ENCODE measurements at places on chromosomes 3 and 15.

DNA sequence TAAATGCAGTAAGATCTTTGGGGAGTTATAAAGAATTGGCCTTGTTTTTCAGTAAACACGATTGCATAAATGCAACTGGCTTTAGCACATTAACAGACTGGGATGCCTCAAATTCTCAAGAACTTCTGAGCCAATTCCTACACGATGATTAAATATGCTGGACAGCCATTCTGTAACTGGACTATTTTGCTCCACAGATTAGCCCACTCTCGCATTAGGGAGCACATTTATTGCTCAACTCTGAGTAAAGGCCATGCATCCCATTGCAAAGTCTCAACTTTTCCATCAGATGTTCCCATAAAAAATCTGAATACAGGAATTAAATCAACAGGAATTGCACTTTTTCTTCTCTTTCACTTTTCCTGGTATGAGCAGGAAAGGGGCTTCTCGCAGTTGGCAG lies 66.7 kb upstream of the PRICKLE2 start:
- DNase-seq = no peak

DNA sequence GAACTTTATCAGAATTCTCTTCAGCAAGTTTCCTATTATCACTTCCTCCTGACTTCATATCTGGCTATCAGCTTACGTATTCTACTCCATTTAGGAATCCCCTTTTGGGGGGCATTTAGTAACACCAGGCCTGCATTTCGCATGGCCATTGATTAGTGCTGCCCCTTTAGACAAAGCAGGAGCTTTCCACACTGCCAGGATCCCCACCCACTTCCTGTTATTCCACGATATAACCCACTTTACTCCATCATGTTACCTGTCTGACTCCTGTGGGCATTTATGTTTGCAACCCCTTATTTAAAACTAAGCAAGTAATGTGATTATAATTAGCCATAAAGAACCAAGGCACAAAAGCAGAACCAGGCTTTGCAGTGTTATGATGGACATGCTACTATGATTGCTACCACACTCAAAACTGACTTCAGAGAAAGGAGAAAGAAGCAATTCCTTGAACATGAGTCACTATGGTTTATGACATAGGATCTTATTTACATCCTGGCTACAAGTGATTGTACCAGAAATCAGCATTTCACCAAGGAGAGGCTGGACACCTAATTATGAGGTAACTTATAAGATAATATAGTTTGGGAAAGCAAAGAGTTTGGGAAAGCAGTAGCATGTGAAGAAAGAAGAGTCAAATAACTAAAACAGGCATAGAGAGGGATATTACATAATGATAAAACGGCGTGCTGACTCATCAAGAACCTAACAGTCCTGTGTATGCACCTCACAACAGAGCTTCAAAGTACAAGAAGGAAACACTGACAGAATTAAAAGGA lies 96.3 kb downstream of the IGSF11 start:
- DNase-seq = no peak

GRCh38 chr3:67580430-67581000 lies 73.9 kb downstream of the SUCLG2 start:
- DNase-seq = no peak

DNA sequence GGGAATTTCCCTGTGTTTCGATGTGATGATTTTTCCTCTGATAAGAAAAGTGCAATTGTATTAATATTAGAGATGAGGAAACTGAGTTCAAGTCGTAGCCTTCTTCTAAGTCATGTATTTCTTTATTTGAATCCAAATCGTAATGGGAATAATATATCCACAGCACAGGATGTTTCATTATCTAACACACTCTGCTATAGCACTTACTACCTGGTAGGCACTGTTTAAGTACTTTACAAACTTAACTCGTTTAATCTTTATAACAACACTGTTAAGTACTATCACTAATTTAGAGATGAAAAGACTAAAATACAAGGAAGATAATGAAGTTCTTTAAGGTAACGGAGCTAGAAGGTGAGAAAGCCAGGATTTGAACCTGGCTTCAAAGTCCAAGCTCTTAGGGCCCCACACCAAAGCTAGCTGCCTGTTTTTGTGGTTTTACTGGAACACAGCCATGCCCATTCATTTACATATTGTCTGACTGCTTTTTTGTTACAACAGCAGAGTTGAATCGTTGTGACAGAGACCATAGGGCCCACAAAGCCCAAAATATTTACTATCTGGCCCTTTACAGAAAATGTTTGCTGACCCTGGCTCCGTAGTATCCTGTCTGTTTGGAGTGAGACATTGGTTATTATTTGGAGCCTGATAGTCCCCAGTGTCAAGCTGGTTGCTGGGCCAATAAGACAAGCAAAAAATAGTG lies 9.6 kb upstream of the ATP13A3 start:
- no peak for DNase-seq

DNA sequence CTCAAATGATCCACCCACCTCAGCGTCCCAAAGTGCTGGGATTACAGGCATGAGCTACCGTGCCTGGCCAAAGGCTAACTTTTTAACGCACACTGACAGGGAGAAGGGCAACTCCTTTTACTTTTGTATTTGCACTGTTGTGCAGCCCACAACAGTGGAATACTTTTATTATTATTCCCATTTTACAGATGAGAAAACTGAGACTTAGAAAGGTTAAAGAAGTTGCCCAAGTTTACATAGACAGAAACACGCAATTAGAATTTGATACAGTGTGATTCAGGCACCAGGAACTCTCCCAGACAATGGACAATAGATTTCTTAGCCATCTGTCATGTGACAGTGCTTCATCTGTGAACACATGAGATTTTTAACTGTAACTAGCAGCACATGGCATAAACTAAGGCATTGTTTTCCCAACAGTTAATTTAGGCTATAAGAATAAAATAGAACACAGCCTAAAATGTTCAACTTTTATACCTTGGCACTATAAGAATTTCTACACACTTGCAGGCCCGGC lies 18.8 kb downstream of the STAG1 start:
- DNase-seq = no peak
